ENCODE measurements at places on chromosomes 6 and 20.
A peak's percentile ranks its signal among the peaks of the same experiment; 100 is the strongest.

DNA sequence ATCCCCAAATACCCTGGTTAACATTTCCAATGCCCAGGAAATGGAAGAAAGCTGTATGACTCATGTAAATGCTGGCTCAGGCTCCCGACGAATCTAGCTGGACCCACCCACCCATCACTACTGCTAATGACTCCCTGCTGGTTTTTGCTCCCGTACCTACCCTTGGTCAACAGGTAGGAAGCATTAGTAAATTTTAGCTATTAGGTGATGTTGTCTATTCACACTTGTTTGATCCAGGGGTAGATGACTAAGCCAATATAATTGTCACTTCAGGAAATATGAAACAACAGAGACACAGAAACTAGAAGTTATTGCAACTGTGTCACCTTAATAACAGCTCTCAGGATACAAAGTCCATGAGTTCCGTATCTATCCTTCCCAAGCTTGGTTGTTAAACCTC, 94.4 kb upstream of the BEND6 start:
- no peak for DNase-seq

DNA sequence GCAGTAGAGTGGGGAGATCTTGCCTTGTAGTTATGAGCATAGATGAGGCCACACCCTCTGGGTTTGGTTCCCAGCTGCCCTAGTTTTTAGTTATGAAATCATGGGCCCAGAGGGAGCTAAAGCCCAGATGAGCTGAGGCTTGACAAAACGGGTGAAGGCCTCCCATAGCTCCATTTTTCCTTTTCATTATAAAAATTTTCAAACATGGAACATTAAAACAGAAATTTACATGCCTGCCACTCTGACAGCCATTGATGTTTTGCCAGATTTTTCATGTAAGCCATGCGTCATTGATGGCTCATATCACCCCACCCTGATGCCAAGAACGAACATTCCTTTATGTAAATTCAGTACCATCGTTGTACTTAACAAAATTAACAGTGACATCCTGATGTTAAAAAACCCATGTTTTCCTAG, 67.9 kb downstream of the IGF2R start:
- no peak for DNase-seq

GRCh38 chr6:34246563-34247391, 2.0 kb downstream of the SMIM29 start:
- DNase-seq = peak; percentile 60

DNA sequence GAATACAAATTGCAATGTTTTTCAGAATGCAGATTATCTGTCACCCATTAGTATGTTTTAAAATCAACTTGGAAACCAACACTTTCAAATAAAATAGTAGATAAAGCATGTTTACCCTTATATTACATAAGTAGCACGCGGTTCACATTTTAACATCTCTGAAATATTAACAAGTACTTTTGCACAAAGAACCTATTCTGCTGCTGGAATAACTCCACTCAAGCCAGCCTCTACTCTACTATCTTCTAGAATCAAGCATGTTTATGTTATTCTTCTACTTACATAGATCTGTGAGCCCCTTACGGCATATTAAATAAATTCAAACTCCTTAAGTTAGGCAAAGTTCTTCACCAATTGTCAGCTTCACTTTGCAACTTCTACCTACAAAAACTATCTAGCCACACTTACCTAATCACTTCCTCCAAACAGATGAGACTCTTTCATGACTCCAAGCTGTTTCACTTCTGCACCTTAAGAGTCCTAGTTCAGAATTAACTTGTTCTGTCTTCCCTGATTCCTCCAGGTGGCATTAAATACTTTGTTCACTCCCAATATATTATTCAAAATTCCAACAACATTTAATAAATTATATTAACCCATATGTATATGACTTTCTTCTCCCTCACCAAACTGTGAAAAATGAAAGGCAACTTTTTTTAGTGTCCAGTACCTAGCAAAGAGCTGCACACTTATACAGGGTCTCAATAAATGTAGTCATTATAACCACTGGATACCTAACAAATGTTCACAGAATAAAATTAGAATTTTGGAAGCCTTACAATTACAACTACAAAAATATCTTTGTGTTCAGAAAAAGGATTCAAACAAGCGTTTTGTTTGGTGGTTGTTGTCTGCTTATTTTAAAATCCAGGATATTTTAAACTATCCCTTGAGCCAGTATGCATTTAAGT, 12.1 kb downstream of the CEP85L start:
- no peak for DNase-seq

DNA sequence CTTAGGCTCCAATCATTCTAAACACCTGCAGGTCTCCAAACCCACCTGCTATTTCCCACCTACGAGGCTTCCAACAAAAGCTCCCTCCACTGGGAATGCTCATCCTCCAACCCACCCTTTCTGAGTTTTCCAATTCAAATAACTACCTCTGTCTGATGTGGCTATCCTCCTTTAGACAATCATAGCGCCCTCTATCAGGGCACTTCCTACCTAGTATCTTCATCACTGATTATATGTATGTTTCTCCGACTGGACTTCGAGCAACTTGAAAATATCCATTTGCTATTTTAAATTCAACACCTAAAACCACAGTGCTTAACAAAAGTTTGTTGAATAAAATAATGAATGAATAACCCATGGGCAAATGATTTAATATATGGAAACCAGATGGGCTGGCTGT, 41.3 kb downstream of the MTFR2 start:
- DNase-seq = peak; percentile 2

GRCh38 chr6:91433660-91434534, 847.0 kb upstream of the MAP3K7 start:
- DNase-seq = no peak

DNA sequence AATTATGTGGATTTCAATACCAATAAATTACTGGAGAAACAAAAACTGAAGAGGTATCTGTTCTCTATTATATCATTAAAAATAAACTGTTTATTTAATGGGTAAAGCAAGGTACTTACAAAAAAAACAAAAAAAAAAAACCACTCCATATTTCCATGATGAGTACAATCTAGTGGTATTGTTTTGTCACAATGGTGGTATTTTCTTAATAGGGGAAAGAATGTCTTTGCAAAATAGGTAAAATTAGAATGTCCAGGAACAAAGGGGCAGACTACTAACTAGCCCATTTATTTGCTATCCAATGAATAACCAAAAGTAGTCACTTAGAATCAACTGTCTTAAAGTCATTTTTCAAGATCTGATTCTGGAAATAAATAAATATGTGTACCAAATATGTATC, 92.0 kb downstream of the ARHGAP18 start:
- no peak for DNase-seq

DNA sequence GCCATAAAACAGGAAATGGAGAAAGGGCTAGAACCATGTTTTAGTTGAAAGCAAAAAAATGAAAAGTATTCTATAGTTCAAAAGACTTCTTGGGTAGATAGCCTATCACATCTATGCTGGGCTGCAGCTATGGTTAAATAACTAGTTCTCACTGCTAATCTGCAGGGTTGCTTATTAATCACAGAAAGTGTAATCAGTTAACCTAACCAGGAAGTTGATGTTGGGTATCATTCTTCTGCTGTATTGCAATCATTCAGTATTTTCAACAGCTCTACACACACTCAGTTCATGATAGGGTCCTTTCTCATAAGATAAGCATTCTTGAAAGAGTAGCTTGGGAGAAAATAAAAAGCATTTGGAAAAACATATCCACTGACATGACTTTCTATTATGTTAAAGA, 135.2 kb upstream of the TCF21 start:
- DNase-seq = no peak

DNA sequence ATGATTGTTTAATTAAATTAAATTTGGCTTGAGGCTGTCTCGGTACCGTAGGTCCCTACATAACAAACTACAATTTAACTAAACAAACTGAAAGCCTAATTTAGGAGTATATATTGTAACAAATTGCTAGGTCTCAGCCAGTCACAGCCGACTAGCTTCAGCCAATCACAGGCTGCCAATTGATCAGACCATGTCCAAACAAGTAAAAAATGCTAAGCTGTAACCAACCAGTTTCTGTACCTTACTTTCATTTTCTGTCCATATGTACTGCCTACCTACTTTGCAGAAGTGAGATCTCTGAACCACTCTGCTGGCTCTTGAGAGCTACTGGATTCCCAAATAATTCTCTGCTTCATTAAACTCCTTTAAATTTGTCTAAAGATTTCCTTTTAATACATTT, 648.0 kb upstream of the GJE1 start:
- DNase-seq = no peak

- DNase-seq = no peak
Observed at GRCh38 chr6:20943040-20943627, 408.9 kb downstream of the CDKAL1 start.

GRCh38 chr6:71766146-71766760, 120.1 kb upstream of the RIMS1 start:
- no peak for DNase-seq

GRCh38 chr20:31670371-31671228, 32.9 kb downstream of the COX4I2 start:
- no peak for DNase-seq

GRCh38 chr20:12925210-12925755, 83.5 kb upstream of the SPTLC3 start:
- DNase-seq = peak; percentile 73

DNA sequence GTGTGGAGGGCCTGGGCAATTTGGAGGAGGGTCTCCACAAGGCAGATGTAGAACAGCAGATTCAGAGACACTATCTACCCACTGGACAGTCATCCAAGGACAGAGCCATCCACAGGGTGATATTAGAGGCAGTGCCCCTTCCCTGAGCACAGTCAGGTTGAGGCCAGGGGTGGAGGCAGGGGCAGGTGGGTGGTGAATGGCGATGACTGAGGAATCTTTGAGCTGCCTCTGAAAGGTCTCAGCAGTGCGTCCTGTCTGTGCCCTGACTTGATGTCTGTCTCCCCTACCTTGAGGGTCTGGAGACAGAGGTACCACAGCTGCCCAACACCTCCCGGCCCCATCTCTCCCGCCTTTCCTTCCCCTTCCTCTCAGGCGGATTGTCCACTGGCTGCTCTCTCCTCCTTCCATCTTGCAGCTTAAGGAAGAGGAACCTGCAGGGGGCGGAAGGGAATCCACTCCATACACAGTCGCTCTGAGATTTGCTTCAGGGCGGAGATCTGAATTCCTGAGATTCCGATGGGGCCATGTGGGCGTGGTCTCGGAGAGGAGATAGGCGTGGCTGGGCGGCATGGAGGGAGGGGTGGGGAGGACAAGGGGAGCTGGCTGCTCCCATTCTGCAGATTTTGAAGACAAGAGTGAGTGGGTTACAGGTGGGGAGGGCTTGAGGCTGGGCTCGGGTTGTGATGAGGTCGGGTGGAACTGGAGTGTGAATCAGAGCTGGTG, 1.7 kb downstream of the MUCL3 start:
- DNase-seq = peak; percentile 10

- no peak for DNase-seq
Observed at GRCh38 chr6:63322981-63323380, 3.2 kb upstream of the LGSN start.

- DNase-seq = no peak
Observed at GRCh38 chr6:143264379-143264778, 186.1 kb downstream of the ADAT2 start.

GRCh38 chr6:112745765-112746164, 398.6 kb downstream of the RFPL4B start:
- no peak for DNase-seq

DNA sequence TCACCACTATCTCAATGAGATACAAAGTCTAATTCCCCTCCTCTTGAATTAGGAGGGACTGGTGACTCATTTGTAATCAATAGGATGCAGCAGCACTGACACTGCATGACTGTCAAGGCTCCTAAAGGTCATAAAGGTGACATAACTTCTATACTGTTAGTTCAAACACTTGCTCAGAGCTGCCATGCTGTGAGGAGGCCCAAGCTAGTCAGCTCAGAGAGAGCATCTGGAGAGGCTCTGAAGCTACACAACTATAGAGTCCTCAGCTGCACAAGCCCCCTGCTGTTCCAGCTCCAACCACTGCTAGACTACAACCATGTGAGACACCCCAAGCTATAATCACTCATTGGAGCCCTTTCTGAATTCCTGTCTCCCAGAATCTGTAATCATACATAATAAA, 17.0 kb upstream of the HEY2 start:
- DNase-seq = no peak

DNA sequence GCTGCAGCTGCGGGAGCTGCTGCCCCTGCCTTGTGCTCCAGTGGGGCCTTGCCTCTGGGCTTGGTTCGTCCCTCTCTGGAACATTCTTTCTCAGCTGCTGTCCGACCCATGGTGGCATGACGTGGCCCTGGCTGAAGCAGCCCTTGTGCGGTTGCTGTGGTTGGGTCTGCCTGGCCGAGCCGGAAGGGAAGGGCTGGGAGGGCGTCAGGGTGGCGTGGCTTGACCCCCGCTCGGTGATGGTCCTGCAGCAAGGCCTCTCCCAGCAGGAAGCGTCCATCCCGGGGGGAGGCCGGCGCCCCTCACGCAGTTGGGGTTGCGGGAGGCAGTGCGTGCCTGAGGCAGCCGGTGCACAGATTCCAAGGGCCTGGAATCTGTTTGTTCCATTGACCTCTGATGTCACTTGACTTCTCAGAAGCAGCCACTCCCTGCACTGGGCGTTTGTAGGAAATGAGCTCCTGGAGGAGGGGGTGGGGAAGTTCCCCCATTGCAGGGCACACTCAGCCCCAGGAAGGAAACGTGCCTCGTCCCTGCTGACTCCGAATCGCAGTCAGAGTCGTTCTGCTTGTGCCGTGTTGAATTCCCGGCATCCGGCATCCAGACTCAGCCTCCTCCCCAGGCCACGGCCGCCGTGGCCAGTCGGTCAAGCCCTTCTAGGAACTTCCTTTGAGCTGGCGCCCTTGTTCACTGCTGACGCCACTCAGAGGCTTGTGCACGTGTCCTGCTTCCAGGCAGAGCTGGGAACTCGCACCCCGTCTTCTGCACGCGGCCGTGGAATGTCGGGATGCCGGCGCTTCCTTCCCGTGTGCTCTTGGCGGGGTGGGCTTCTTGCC, 9.7 kb upstream of the TNFRSF6B start:
- DNase-seq = no peak

- no peak for DNase-seq
Observed at GRCh38 chr6:47206626-47207025, 103.1 kb downstream of the TNFRSF21 start.

DNA sequence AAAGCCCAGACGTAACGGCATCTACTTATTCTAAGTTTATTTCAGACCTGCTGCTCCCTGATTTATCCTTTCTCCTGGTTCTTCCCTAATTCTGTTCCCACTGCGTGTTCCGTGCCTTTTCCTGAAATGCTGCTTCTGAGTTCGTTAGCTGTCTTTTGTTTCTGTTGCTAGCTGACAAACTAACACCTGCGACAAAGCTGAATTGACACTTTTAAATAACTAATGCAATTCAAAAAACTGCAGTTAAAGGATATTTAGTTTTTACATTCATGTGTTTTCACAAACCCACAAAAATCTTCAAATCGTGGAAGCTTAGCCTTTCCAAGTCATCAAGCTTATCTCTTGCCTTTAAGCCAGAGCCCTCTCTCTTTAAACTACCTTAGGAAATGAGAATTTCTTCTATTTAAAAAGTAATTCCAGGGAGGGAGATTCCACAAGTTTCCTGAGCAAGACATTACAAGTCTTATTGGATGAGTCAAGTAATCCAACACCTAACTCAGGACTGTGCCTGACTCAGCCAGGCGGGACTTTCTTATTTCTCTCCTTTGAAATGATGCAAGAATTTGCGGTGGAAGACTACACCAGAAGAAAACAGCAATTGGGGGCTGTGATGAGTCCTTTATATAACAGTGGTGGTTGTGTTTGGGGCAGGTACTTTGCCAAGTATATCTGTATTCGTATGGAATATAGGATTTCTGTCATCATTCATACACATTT, 6.3 kb downstream of the ADTRP start:
- no peak for DNase-seq

Data from NCI-H526 (cell line).